Renal pelvis (tissue), 12 donors: ENCODE measurements at places on chromosomes 4 and X. TPM values are rescaled to one million over a fixed set of nuclear protein-coding genes. Genes with fewer than 3 reads are reported as not detected.
A peak's percentile ranks its signal among the peaks of the same experiment; 100 is the strongest.

DNA sequence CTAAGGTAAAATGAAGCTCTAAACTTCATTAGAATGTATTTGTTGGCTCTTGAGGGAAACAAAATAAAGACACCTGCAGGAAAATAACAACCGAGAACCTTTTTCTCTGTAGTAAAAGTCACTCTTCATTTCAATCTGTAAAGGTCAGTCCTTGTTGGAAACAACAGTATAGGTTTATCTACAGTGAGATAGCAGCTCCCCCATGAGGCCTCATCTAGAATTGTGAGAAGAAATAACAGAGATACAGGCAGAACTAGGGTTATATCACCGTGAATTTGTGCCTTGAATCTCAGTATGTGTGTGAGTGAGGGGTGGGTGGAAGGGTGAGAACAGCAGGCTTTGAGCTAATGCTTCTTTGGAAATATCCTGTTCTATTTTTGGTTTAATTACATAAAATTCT is 107.8 kb upstream of the FMR1 start:
- peak; percentile 22 for DNase-seq

Gene NUDT10
- polyA plus RNA-seq: 7.6 TPM

- DNase-seq: no peak
Observed at GRCh38 chr4:23934223-23934622, 44.4 kb upstream of the PPARGC1A start.

DNA sequence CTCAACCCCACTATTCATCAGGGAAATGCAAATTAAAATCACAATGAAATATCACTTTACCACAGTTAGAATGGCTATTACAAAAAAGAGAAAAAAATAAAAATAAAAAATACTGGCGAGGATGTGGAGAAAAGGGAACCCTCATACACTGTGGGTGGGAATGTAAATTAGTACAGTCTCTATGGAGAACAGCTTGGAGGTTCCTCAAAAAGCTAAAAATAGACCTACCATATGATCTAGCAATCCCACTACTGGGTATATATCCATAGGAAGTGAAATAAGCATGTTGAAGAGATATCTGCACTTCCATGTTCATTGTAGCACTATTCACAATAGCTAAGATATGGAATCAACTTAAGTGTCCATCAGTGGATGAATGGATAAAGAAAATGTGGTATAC is 50.5 kb upstream of the PAGE1 start:
- DNase-seq: no peak

Gene SPANXN3
- not detected for polyA plus RNA-seq

Gene RAB9B
- polyA plus RNA-seq: 2.4 TPM

- DNase-seq: no peak
Observed at GRCh38 chrX:111168314-111168713, 72.3 kb downstream of the PAK3 start.

DNA sequence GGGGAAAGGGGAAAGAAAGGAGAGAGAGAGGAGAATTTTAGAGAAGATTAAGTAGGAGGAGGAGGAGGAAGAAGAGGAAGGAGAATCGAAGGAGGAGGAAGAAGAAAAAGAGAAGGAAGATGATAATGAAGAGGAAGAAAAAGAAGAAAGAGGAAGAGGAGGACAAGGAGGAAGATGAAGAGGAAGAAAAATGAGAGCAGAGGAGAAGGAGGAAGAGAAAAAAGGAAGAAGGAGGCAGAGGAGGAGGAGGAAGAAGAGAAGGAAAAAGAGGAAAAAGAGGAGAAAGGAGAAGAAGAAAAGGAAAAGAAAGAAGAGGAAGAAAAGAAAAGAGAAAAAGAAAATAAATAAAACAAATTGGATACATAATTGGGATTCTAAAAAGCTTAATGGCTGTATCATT is 181.4 kb downstream of the ARHGAP6 start:
- no peak for DNase-seq

- no peak for DNase-seq
Observed at GRCh38 chrX:68829582-68830418, 979 bp downstream of the EFNB1 start.

GRCh38 chr4:188008377-188008776 is 12.8 kb downstream of the ZFP42 start:
- DNase-seq: no peak

DNA sequence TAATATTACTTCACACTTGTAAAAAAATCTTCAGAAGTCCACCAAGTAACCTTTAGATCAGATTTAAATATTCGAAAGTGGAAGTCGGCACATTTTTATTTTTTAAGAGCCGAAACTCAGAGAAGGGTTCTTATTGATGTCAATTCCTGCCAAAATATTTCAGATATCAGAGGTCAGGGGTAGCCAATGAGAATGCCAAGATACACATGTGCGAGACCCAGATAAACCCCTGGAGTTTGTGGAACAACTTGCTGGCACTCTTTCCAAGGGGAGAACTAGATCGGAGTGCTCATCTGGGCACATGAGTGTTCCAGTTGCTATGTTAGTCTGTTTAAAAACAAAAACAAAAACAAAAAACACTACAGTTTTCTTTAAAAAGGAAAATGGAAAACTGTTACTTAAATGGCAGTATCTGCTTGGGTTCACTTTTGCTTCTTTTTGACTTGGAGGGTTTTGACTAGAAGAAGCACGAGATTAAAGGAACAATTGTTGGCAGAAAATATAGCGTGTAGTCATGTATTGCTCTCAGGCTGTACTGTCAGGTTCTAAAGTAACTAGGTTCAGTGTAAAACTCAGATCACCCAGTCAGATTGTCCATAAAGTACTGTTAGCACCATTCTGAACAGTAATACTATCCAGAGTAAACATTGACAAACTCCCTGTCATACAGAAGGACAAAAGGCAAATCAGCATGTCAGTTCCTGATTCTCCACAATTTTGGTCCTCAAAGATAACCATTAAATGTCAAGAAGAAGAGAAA is 188.0 kb upstream of the PACRGL start:
- DNase-seq: no peak

Gene CT45A10
- not detected for polyA plus RNA-seq

GRCh38 chrX:134664202-134664601 is 5.9 kb upstream of the PLAC1 start:
- no peak for DNase-seq

Gene OPRPN
- polyA plus RNA-seq: not detected

DNA sequence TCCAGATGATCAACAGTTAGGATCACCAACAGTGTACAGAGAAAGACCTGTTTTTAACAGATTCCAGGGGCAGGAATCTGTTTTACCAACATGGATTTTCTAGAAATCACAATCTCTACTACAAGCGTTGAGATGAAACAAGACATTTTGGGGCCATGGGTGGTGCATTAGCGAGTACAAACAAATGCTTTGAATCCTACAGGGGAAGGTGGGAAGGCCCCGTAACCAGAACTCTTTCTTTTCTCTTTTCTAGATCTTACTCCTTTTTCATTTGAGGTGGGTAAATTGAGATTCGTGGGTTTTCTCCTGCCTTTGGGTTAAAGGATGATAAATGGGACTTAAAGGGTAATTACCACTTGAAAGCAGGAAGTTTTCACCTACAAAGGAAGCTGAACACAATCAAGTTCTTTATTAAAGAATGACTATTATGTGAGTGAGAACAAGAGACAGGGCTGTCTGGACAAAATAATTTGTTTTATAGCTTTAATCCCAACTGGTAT is 189.9 kb upstream of the ANXA3 start:
- DNase-seq: no peak

Gene ABCG2
- 6.3 TPM for polyA plus RNA-seq

Gene ZFP42
- 1.4 TPM for polyA plus RNA-seq

DNA sequence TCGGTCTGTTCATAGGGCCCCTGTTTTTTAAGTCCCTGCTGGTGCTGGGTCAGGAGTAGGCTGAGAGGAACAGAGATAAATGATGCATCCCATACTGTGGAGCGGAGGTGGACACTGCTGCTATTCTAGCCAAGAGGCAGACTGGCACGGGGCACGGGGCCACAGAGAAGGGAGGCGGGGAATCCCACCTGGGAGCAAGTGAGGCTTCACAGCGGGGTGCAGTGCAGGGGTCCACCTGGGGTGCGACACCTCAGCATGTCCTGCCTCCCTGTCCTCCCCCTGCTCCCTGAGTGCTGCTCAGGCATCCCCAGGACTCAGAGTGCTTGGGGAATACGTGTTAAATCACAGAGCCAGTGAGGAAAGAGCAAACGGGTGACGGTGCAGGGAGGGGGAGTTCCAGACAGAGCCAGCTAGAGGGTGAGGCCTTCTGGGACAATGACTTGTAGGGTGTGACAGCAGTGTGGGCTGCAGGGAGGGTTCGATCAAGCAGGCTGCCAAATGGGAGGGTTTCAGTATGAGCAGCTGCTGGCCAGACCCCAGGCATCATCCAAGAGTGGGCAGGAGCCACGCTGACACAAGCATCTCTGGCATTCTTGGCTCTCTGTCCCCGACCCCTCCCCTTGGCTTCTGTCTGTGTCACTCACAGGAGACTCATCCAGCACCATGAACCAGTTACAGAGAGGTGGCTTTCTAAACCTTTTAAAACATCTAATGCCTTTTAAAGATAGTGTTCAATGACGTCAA is 13.7 kb upstream of the HTRA3 start:
- DNase-seq: no peak

GRCh38 chrX:18160369-18160768 is 60.3 kb downstream of the BEND2 start:
- DNase-seq: no peak

DNA sequence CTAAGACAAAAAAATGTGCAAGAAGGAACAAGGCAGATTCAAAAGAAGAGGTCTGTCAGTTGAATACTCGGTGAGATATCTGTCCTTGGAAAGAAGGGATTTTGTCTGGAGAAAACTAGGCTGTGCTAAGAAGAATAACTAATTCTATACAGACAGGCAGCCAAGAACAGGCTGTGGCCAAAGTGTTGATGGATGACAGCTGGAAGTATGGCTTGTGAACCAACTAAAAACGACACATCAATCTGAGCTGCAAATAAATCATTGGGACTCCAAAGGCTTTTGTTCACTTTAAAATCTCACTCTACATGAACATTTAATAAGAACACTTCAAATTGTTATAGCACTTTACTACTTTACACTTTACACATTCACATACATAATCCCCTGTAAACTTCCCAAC is 70.5 kb upstream of the IGSF1 start:
- peak; percentile 27 for DNase-seq
